HFFc6 (cell line): ENCODE measurements at places on chromosomes 2 and 18. TPM values are rescaled to one million over a fixed set of nuclear protein-coding genes. Genes with fewer than 3 reads are reported as not detected.

DNA sequence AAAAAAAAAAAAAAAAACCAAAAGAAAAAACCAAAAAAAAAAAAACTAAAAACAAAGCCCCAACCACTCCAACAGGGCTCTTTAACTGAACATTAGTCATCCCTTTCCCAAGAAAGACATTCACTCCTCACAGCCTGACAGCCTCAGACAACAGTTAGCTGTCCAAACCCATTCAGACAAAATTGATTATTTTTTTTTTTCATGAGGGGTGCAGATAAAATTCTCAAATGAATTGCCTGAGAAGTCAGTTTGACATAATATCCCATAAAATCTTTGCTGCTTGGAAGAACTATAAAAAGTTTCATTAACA lies 206.1 kb upstream of the REV1 start:
- peaks cover 15% of the 10 kb centered on the region for H3K4me1 ChIP-seq
- H3K4me3 ChIP-seq = no peak overlapping the region
- H3K27ac ChIP-seq = no peak overlapping the region
- no peak for DNase-seq
- peaks cover 7% of the 10 kb centered on the region for H3K27me3 ChIP-seq

GRCh38 chr2:78993518-78994148 lies 31.9 kb upstream of the REG3G start:
- H3K4me1 ChIP-seq = no peaks in the 10 kb centered on the region
- no peaks in the 10 kb centered on the region; the same call in none of the 2 replicates for H3K27me3 ChIP-seq
- no peak overlapping the region for H3K4me3 ChIP-seq
- no peak overlapping the region for H3K27ac ChIP-seq
- no peak for DNase-seq

DNA sequence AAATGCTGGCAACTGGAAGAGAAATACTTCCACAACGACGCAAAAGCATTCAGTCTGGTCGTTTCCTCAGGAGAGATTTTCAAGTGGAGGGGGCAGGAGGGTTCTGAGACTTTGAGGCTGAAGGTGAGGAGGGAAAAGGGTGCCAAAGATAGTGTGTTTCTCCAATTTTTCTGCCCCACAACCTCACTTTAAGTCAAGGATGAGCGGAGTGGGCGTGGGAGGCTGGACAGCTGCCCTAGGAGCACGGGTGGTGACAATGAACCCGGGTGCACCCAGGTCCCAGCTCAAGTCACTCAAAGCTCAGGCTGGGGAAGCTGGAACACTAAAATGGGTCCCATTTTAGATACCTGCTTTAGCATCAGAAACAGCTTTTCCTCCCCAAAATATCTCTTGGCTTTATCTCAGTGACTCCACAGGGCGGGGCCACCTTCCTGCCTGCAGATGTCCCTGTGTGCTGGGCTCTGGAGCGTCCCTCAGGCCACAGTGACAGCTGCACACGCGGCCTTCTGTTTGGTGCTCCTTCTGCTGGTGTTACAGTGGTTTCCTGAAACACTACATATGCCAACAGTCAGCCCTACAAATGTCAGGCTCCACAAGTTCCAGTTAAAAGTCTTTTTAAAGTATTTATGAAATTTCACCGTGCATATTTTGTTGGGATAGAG lies 1.4 kb upstream of the MBP start:
- no peak for DNase-seq
- peaks cover 11% of the 10 kb centered on the region for H3K4me1 ChIP-seq
- no peak overlapping the region for H3K4me3 ChIP-seq
- peaks cover 40% of the 10 kb centered on the region for H3K27me3 ChIP-seq
- no peak overlapping the region for H3K27ac ChIP-seq

GRCh38 chr2:174180165-174180724 lies 68.1 kb downstream of the OLA1 start:
- no peak overlapping the region for H3K4me3 ChIP-seq
- peak; percentile 28 for DNase-seq
- H3K36me3 ChIP-seq = peaks cover 5% of the 10 kb centered on the region; the same call in 1 of the 2 replicates
- peaks cover 39% of the 10 kb centered on the region for H3K4me1 ChIP-seq

GRCh38 chr2:65317841-65318240 lies 90.2 kb downstream of the ACTR2 start:
- H3K27me3 ChIP-seq = peaks cover 3% of the 10 kb centered on the region; the same call in 1 of the 2 replicates
- no peak for DNase-seq
- peaks cover 36% of the 10 kb centered on the region for H3K4me1 ChIP-seq
- H3K4me3 ChIP-seq = no peak overlapping the region
- no peak overlapping the region; the same call in 1 of the 2 replicates for H3K27ac ChIP-seq

GRCh38 chr2:11505652-11506610 lies 27.9 kb upstream of the GREB1 start:
- no peak overlapping the region for H3K27ac ChIP-seq
- no peak overlapping the region for H3K4me3 ChIP-seq
- no peak for DNase-seq
- peaks cover 19% of the 10 kb centered on the region for H3K27me3 ChIP-seq
- no peaks in the 10 kb centered on the region for H3K36me3 ChIP-seq

DNA sequence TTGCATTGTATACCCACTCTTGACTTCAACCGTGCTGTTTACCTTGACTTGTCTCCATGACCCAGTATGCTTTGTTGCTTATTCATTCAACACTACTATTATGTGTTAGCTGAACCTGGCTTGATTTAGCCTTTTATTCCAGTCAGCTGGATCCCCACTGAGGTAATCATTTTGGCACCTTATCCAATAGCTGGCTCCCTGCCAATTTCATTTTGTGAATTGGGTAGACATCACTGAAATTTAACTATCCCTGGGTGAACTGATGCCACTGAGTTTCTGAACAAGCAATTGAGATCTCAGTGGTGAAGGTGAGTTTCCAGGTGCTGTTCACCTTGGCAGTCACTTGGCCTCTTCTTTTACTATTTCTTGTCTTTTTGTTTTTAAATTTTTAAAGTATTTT lies 584.3 kb downstream of the ADCYAP1 start:
- H3K27me3 ChIP-seq = no peaks in the 10 kb centered on the region
- H3K4me3 ChIP-seq = no peak overlapping the region
- DNase-seq = no peak
- H3K27ac ChIP-seq = no peak overlapping the region

GRCh38 chr2:144642856-144643255 lies 122.9 kb upstream of the ZEB2 start:
- no peaks in the 10 kb centered on the region for H3K36me3 ChIP-seq
- DNase-seq = no peak
- H3K27me3 ChIP-seq = peaks cover 3% of the 10 kb centered on the region
- no peaks in the 10 kb centered on the region for H3K4me1 ChIP-seq

GRCh38 chr2:10057231-10058107 lies 14.1 kb downstream of the KLF11 start:
- H3K36me3 ChIP-seq = 0 out of 2 replicates have a peak, but pooled peaks cover 4% of the 10 kb centered on the region
- H3K27ac ChIP-seq = peak overlapping the region; percentile 71
- peaks cover 1% of the 10 kb centered on the region; the same call in 1 of the 2 replicates for H3K27me3 ChIP-seq
- H3K4me1 ChIP-seq = peaks cover 10% of the 10 kb centered on the region
- DNase-seq = peak; percentile 54

DNA sequence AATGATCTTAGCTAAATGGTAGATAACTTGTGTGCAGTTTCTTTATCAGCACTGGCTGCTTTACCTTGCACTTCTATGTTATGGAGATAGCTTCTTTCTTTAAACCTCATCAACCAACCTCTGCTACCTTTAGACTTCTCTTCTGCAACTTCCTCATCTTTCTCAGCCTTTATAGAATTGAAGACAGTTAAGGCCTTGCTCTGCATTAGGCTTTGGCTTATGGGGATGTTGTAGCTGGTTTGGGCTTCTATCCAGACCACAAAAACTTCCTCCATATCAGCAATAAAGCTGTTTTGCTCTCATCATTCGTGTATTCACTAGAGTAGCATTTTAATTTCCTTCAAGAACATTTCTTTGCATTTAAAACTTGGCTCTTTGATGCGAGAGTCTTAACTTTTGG lies 123.7 kb downstream of the PIK3C3 start:
- H3K36me3 ChIP-seq = peaks cover 28% of the 10 kb centered on the region
- no peak overlapping the region for H3K4me3 ChIP-seq
- DNase-seq = no peak
- H3K4me1 ChIP-seq = peaks cover 23% of the 10 kb centered on the region
- no peak overlapping the region for H3K27ac ChIP-seq

DNA sequence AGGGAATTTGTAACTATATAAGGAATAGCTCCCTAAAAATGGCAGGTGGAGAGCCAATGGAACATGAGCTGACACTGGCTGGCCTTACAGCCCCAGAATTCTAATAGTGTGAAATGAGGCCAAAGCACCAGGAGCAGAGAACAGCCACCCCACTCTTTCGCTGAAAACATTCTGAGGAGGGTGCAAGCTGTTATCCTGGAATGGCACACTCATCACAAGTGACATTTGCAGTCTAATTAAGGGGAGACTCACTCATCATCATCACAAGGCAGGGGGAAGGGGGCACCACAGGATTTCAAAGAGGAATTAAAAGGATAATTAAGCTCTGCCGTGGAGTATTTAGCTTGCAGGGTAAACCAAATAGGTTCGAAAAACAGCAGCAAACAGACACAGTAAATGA lies 94.3 kb downstream of the EDAR start:
- H3K4me3 ChIP-seq = no peak overlapping the region
- H3K27me3 ChIP-seq = peaks cover 3% of the 10 kb centered on the region
- H3K27ac ChIP-seq = no peak overlapping the region

DNA sequence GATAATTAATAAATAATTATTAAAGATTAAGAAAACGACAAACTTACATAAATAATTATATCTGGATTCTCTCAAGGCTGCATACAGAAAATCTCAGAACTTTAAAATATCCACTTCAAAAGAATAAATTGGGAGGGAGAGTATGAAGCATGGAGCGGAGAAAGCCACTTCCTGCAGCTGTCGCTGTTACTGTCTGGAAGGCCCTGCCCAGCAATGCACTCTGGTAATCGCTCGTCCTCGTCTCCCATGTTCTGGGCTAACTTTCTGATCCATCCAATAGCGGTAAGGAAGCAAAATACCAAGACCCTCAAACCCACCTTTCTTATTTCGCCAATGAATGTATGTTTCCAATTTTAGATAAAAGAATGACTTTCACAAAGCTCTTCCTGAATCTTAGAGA lies 26.7 kb downstream of the CYRIA start:
- DNase-seq = no peak
- H3K27ac ChIP-seq = no peak overlapping the region
- H3K4me3 ChIP-seq = no peak overlapping the region
- 0 out of 2 replicates have a peak, but pooled peaks cover 3% of the 10 kb centered on the region for H3K36me3 ChIP-seq
- no peaks in the 10 kb centered on the region for H3K4me1 ChIP-seq
- H3K27me3 ChIP-seq = peaks cover 3% of the 10 kb centered on the region; the same call in 1 of the 2 replicates

DNA sequence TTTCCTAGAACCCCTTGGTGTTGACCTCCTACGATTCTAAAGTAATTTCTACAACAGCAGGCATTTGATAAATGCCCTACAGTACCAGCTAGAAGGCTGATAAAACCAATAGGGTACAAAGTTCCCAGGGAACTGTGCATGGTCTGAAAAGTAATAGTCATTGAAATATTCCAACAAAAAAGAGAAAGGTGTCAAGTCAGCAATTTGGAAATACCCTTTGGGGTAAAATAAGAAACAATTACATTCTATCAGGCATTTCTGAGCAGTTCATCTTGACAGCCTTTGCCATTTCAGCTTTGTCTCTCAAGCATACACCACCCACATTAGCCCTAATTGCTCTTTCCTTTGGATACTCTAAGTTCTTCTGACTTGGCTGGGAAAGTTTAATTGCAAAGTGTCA lies 542.9 kb upstream of the DDX18 start:
- H3K27me3 ChIP-seq = no peaks in the 10 kb centered on the region
- no peaks in the 10 kb centered on the region for H3K36me3 ChIP-seq
- H3K4me1 ChIP-seq = no peaks in the 10 kb centered on the region

GRCh38 chr18:23038712-23039111 lies 96.6 kb upstream of the CABLES1 start:
- H3K4me3 ChIP-seq = no peak overlapping the region
- H3K27me3 ChIP-seq = peaks cover 4% of the 10 kb centered on the region
- peak overlapping the region; percentile 73 for H3K27ac ChIP-seq
- H3K36me3 ChIP-seq = peaks cover 17% of the 10 kb centered on the region

DNA sequence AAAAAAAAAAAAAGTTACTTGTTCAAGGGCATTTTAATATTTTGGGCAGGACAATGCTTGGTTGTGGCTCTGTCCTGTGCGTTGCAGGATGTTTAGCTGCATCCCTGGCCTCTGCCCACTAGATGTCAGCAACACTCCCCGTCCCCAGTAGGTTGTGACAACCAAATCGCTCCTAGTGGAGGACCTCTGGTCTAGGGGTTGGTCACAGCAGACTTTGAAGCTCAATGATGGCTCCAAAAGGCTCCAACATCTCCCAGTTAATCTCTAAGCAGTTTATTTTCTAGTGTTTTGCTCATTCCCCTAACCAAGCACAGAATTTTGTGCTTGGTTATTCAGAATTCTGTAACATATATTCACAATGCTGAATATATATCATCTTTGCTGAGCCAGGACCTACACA lies 67.0 kb downstream of the CHRNA1 start:
- no peak overlapping the region for H3K27ac ChIP-seq
- H3K4me1 ChIP-seq = no peaks in the 10 kb centered on the region; the same call in none of the 2 replicates
- H3K36me3 ChIP-seq = no peaks in the 10 kb centered on the region
- H3K4me3 ChIP-seq = no peak overlapping the region
- H3K27me3 ChIP-seq = peaks cover 8% of the 10 kb centered on the region; the same call in 1 of the 2 replicates
- peak; percentile 67 for DNase-seq

GRCh38 chr2:7639476-7639875 lies 722.3 kb downstream of the RNF144A start:
- no peak overlapping the region for H3K27ac ChIP-seq
- no peaks in the 10 kb centered on the region for H3K4me1 ChIP-seq
- peaks cover 5% of the 10 kb centered on the region; the same call in 1 of the 2 replicates for H3K36me3 ChIP-seq
- DNase-seq = no peak
- H3K4me3 ChIP-seq = no peak overlapping the region

DNA sequence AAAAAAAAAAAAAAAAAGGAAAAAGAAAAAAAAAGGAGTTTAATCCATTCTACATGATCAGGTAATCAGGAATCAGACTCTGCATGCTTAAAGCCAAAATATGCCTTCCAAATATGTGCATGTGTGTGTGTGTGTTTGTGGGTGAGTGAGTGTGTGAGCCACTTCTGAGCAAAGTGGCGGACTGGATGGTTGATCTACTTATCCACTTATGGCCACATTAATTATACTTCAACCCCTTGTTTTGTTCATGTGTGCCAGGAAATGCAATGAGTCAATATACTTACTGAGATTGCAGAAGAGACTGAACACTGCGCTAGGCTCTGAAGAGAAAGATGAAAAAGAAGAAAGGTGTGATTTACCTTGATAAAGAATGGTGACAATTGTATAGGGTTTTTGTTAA lies 586.5 kb upstream of the NXPH2 start:
- H3K4me1 ChIP-seq = no peaks in the 10 kb centered on the region
- no peaks in the 10 kb centered on the region for H3K36me3 ChIP-seq
- no peaks in the 10 kb centered on the region for H3K27me3 ChIP-seq

GRCh38 chr2:109031476-109032228 lies 42.6 kb upstream of the EDAR start:
- H3K27ac ChIP-seq = no peak overlapping the region
- no peak for DNase-seq
- peak overlapping the region; percentile 53 for H3K4me3 ChIP-seq
- peaks cover 50% of the 10 kb centered on the region for H3K27me3 ChIP-seq
- no peaks in the 10 kb centered on the region for H3K36me3 ChIP-seq

The MSH6 gene
- 47.6 to 68.3 TPM (median 54.2 TPM) in 3 replicates for total RNA-seq

The ZCCHC2 gene
- total RNA-seq = 4.6 and 5.3 TPM in 2 replicates

The SMYD1 gene
- total RNA-seq = not detected in 3 replicates

The DSEL gene
- 71.4 and 79.8 TPM in 2 replicates for total RNA-seq

The WNT6 gene
- total RNA-seq = not detected in 3 replicates

The PSME4 gene
- total RNA-seq = 60.8 to 78.4 TPM (median 71.5 TPM) in 3 replicates

The RGPD4 gene
- 0.11 TPM in 1 of 3 replicates, not detected in the others for total RNA-seq

The PLGLB2 gene
- 0.47 to 2.4 TPM (median 1.4 TPM) in 3 replicates for total RNA-seq

The TCF7L1 gene
- total RNA-seq = 2.1 to 9.1 TPM (median 3.2 TPM) in 3 replicates

The UNC80 gene
- total RNA-seq = not detected in 3 replicates

The C1GALT1C1L gene
- total RNA-seq = not detected in 2 replicates
